ENCODE measurements at places on chromosomes 1 and 21. TPM values are rescaled to one million over a fixed set of nuclear protein-coding genes. Genes with fewer than 3 reads are reported as not detected.
A peak's percentile ranks its signal among the peaks of the same experiment; 100 is the strongest.

Gene ATXN7L2
- 3.4 TPM for total RNA-seq

GRCh38 chr1:178237121-178237520 is 143.2 kb downstream of the RASAL2 start:
- no peak for DNase-seq

Gene OR10Z1
- total RNA-seq, result not detected

- DNase-seq, result no peak
Measured at GRCh38 chr21:28922368-28922767, 70.3 kb downstream of the LTN1 start.

DNA sequence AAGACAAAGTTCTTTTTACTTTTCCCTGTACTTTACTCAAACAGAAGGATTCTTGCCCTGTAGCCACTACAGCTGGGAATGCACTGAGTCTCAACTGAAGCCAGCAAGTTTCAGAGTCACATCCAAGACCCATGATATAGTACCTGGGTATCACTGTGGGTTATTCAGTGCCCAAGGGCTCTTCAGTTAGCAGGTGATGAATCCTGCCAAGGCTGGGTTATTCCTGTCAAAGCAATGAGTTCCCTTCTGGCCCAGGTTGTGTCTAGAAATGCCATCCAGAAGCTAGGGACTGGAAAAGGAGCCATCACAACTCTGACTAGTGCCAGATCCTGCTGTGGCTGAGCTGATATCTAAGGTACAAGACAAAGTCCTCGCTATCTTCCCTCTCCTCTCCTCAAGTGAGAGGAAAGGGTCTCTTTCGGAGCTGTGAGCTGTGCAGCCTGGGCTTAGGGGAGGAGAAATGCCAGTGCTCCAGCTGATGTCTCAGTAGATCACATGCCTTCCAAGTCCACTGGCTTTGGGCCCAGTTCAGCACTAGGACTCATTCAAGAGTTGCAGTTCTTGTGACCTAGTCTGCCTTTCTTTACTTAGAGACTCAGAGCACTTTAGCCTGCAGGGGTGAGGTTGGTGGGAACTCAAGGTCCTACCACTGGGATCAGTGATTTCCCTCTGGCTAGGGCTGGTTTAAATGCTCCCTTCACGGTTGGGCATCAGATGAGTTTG is 369.4 kb downstream of the TBX15 start:
- DNase-seq, result no peak

DNA sequence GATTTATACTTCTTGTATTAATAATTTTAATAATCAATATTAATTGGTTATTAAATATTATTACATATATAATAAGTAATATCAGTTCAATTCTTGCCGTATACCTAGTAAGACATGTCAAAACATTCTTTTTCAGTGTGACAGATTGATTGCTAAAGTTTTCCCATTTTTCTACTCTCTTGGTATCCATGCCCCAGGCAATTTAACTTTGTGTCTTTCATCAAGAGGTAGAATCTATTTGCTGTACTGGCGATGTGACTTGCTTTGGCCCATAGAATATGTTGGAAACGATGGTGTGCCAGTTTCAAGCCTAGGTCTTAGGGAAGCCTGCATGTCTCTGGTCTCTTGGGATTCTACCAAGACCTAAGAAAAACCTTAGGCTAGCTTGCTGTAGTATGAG is 436.1 kb upstream of the ADAMTS5 start:
- no peak for DNase-seq

DNA sequence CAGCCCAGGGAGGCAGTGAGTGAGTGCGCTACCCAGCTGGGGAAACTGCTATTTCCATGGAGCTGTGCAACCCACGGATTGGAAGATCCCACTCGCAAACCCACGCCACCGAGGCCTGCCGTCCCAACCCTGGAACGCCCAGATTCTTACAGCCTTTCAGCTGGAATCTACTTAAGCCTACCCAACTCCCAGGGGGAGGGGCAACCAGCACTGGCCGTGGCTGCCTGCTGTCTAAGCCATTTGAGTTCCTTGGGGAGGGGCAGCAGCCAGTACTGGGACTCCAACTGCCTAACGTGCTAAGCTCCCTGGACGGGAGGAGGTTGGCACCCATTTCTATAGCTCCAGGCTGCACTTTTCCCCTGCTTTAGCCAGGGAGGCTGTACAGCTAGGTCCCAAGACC is 27.1 kb upstream of the ZNF669 start:
- no peak for DNase-seq

DNA sequence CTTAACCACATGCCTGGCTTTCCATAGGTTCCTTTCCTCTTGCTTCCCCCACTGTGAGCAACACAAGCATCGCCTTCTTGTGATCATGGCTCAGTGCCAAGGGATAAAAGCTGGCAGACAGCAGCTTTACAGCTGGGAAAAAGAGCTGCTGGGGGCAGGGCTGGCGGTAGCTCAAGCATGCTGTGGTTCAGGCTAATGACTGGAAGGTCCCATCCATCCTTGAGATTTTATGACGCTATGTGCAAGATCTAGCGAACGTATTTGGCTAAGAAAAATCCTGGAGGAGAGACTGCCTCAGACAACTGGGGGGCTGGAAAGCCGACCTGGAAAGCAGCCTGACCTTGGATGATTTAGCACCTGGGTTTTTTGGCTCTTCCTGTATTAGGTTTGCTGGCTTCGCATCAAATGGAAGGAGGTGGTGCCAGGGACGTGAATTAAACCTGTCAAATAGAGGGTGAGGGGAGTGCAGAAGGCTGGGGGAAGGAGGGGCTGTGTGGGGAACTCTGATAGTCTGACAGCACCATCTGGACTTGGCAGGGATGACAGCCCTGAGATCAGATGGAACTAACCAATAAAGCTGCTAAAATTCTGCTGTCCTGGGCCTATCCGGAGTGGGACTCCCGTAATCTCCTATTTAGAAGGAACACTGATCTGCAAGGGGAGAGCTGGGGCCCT is 34.8 kb downstream of the ZMYND12 start:
- peak; percentile 68 for DNase-seq

GRCh38 chr1:185795181-185795580 is 61.0 kb downstream of the HMCN1 start:
- no peak for DNase-seq

- DNase-seq, result no peak
Measured at GRCh38 chr21:44511219-44511937, 28.6 kb downstream of the KRTAP10-1 start.

DNA sequence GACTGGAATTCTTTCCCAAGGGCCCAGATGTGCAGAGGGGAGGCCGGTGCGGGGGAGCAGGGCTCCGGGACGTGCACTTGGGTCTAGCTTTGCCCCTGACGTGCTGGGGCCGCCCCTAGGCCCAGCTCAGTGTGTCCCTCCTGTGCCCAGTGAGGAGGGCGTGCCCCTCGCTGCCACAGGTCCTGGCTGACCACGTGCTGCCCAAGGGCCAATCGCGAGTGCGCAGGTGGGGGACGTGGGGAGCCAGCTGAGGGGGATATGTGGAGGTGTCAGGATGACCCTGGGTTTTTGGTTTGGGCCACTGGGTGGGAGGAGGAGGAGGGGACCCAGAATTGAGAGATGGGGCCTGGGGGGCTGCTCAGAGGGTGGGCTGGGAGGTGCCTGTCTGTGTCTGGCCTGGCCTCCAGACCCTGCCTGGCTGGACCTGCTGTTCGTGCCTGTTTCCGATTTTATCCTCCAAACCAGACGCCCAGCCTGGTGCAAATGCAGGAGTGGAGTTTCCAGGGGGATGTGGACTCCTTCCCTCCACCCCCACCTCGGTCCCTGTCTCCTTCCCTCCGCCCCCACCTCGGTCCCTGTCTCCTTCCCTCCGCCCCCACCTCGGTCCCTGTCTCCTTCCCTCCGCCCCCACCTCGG is 6.1 kb upstream of the RNF223 start:
- peak; percentile 82 for DNase-seq

- no peak for DNase-seq
Measured at GRCh38 chr1:192225266-192225665, 67.0 kb downstream of the RGS18 start.

Gene ZBTB8B
- not detected for total RNA-seq

Data from left ventricle myocardium superior (tissue), 1 donor.